Effector memory CD8-positive, alpha-beta T cell (primary cell): ENCODE measurements at places on chromosomes 13 and 19.

DNA sequence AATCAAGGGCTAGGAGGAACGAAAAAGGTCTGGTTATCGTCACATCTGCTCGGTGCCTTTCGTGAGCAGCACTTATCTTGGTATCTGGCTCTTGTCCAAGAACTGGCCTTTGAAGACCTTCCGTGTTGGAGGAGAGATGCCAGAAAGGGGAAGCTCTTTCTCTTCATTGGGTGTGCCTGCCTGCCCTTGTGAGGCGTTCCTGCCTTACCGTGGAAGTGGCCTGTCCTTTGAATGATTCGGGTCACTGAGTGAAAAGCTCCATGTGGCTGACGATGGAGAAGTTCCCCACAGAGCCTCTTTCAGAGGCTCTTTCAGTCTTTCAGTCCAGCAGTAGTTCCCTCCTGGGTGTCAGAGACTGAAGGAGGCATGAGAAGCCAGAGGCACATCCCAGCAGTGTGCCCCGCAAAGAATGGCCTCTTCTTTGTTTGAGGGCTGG, 121.5 kb upstream of the SLC10A2 start:
- no peaks in the 10 kb centered on the region for H3K27me3 ChIP-seq
- H3K36me3 ChIP-seq: no peaks in the 10 kb centered on the region
- no peaks in the 10 kb centered on the region for H3K4me1 ChIP-seq
- no peak overlapping the region for H3K4me3 ChIP-seq
- no peak overlapping the region for H3K27ac ChIP-seq
- DNase-seq: no peak

DNA sequence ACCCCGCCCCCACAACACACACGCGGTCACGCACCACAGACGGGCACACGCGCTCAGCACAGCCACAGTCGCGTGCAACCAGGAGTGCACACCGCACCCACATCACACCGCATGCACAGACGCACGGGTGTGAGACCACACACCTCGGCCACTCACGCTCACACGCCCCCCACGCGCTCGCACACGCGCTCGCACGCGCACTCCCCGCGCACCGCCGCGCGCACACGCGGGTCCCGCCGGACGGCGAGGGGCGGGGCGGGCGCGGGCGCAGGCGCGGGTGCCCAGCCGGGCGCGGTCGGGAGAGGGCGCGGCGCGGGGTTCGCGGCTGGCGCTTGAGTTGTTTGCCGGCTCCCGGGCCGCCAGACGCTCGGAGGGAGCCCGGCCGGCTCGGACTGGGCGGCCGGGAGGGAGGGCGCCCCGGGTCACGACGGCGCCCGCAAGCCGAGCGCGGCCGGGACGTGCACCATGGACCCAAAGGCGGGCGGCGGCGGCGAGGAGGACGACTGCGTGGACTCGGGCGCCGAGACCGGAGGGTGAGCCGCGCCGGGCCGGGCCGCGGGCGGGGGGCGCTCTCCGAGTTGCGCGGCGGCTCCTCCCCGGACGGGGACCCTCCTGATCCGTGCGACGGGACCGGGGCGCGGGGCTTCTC, at the start of gene FAM124A:
FAM124A (plus strand) TSS at position 362 of the 649 bp plus-strand sequence; CDS start at position 466, 104 bp downstream.
- no peak within 1 kb of the TSS for H3K27ac ChIP-seq
- peaks cover 69% of the 10 kb centered on the region for H3K27me3 ChIP-seq
- H3K4me3 ChIP-seq: peak within 1 kb of the TSS; percentile 60
- no peaks in the 10 kb centered on the region for H3K4me1 ChIP-seq
- H3K36me3 ChIP-seq: no peaks in the 10 kb centered on the region
- DNase-seq: peak; percentile 14

DNA sequence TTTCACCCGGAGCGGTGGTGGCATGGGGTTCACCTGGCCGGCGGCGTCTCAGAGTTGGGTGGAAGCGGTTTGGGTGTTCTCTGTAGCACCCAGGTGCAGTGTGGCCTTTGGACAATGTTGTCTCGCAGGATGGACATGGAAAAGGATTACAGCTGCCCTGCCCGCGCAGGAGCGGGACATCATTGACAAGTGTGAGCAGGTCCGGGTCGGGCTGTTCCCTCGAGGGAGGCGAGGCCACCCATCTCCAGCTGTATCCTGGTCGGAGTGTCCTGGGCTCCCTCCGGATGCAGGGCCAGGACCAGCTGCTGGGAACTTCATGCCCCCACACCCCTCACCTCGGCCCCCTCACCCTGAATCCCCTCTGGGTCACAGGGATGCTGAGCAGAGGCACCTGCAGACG, 7.8 kb upstream of the ZNF14 start:
- H3K27me3 ChIP-seq: no peaks in the 10 kb centered on the region
- DNase-seq: no peak
- no peaks in the 10 kb centered on the region for H3K4me1 ChIP-seq
- no peak overlapping the region for H3K4me3 ChIP-seq
- no peak overlapping the region for H3K27ac ChIP-seq
- peaks cover 4% of the 10 kb centered on the region for H3K36me3 ChIP-seq

- H3K27me3 ChIP-seq: peaks cover 24% of the 10 kb centered on the region
- no peak overlapping the region for H3K27ac ChIP-seq
- H3K4me1 ChIP-seq: no peaks in the 10 kb centered on the region
- no peaks in the 10 kb centered on the region for H3K36me3 ChIP-seq
- no peak overlapping the region for H3K4me3 ChIP-seq
Observed at GRCh38 chr19:41810301-41810700, 13.9 kb downstream of the CEACAM3 start.

GRCh38 chr19:3365836-3366752, at the start of gene NFIC:
NFIC (plus strand) TSS chr19:3366583; CDS start chr19:3366637, 54 bp downstream.
- no peaks in the 10 kb centered on the region for H3K27me3 ChIP-seq
- DNase-seq: no peak
- peaks cover 37% of the 10 kb centered on the region for H3K4me1 ChIP-seq
- H3K27ac ChIP-seq: no peak within 1 kb of the TSS
- peaks cover 12% of the 10 kb centered on the region for H3K36me3 ChIP-seq

- H3K4me1 ChIP-seq: peaks cover 11% of the 10 kb centered on the region
- H3K27me3 ChIP-seq: peaks cover 41% of the 10 kb centered on the region
- peak overlapping the region; percentile 86 for H3K27ac ChIP-seq
- H3K36me3 ChIP-seq: no peaks in the 10 kb centered on the region
- DNase-seq: no peak
- peak overlapping the region; percentile 92 for H3K4me3 ChIP-seq
Observed at GRCh38 chr19:29845574-29846176, 33.9 kb downstream of the CCNE1 start.

DNA sequence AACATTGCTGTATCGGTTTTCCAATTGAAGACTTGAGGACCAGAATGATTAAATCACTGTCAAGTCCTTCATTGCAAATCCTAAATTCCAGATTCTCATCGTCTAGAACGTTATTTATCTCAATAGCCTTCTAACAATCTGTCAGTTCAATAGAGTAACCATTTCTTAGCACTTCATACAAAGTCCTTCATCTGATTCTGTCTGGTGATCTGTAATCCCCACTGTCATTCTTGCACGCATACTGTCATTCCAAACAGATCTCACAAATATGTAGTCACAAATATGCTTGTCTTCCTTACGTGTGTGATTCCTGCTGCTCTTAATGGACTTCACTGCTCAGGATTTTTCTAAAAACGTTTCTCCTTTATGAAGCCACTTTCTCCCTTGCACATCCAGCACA, 1197.5 kb downstream of the EFNB2 start:
- no peak for DNase-seq
- no peaks in the 10 kb centered on the region for H3K27me3 ChIP-seq
- H3K27ac ChIP-seq: no peak overlapping the region
- H3K4me1 ChIP-seq: no peaks in the 10 kb centered on the region
- H3K4me3 ChIP-seq: no peak overlapping the region

GRCh38 chr19:38062959-38063761, 156.2 kb downstream of the SIPA1L3 start:
- no peak overlapping the region for H3K27ac ChIP-seq
- no peaks in the 10 kb centered on the region for H3K27me3 ChIP-seq
- no peaks in the 10 kb centered on the region for H3K36me3 ChIP-seq
- no peaks in the 10 kb centered on the region for H3K4me1 ChIP-seq

GRCh38 chr13:40595693-40596092, 70.7 kb downstream of the FOXO1 start:
- peaks cover 77% of the 10 kb centered on the region for H3K4me1 ChIP-seq
- H3K27me3 ChIP-seq: no peaks in the 10 kb centered on the region
- no peak overlapping the region for H3K27ac ChIP-seq
- peak overlapping the region; percentile 5 for H3K4me3 ChIP-seq

DNA sequence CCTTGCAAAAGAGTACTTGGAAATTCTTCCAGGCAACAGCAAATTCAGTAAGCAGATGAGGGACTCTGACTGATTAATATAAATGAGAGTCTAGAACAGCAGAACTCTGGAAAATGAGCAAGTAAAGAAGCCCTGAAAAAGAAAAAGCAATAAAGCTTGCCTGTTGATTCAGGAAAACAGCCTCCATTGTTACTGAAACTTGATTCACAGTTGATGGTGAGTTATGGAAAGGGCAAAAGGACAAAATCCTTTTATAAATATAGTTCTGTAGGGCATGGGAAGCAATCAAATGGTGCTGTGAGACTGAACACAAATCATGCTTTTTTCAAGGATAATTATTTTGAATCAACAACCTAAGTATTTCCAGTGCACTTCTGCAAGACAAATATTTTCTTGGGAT, 67.7 kb downstream of the IRS2 start:
- DNase-seq: no peak
- no peaks in the 10 kb centered on the region for H3K27me3 ChIP-seq
- no peak overlapping the region for H3K27ac ChIP-seq
- H3K36me3 ChIP-seq: no peaks in the 10 kb centered on the region
- H3K4me3 ChIP-seq: no peak overlapping the region
- H3K4me1 ChIP-seq: no peaks in the 10 kb centered on the region

GRCh38 chr13:76609643-76610042, 276.6 kb downstream of the KCTD12 start:
- H3K4me1 ChIP-seq: no peaks in the 10 kb centered on the region
- no peak for DNase-seq
- H3K27ac ChIP-seq: no peak overlapping the region
- H3K27me3 ChIP-seq: no peaks in the 10 kb centered on the region
- peaks cover 4% of the 10 kb centered on the region for H3K36me3 ChIP-seq

- no peaks in the 10 kb centered on the region for H3K27me3 ChIP-seq
- H3K36me3 ChIP-seq: peaks cover 5% of the 10 kb centered on the region
- H3K27ac ChIP-seq: no peak overlapping the region
- DNase-seq: no peak
- no peak overlapping the region for H3K4me3 ChIP-seq
Observed at GRCh38 chr19:56423985-56424353, 19.8 kb downstream of the ZNF583 start.

DNA sequence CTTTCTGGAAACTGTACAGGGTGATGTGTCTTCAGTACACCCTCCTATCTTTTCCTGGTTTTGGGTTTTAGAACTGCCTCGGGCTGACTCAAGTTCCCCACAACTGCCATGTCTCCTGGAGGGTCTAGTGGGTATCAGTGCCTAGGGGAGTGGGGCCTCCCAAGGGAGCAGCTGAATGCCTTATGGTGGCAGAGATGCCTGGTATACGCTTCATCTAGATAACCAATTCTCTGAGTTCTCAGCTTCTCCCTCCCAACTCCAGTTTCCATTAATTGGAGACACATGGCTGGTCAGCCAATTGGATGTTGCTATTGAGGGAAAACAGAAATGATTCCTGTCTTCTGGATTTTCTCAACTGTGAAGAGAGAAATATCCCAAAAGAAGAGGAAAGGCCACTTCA, 12.8 kb downstream of the ZNF439 start:
- no peaks in the 10 kb centered on the region for H3K36me3 ChIP-seq
- DNase-seq: no peak
- H3K4me1 ChIP-seq: no peaks in the 10 kb centered on the region
- H3K27ac ChIP-seq: no peak overlapping the region
- H3K27me3 ChIP-seq: no peaks in the 10 kb centered on the region

GRCh38 chr13:32037471-32037870, 5.9 kb downstream of the FRY start:
- H3K27me3 ChIP-seq: peaks cover 10% of the 10 kb centered on the region
- H3K4me3 ChIP-seq: no peak overlapping the region
- H3K27ac ChIP-seq: no peak overlapping the region
- H3K36me3 ChIP-seq: no peaks in the 10 kb centered on the region

- H3K4me3 ChIP-seq: no peak overlapping the region
- H3K36me3 ChIP-seq: no peaks in the 10 kb centered on the region
- peaks cover 20% of the 10 kb centered on the region for H3K27me3 ChIP-seq
- no peak for DNase-seq
- no peaks in the 10 kb centered on the region for H3K4me1 ChIP-seq
Observed at GRCh38 chr13:46476174-46476573, 76.8 kb upstream of the LRCH1 start.

DNA sequence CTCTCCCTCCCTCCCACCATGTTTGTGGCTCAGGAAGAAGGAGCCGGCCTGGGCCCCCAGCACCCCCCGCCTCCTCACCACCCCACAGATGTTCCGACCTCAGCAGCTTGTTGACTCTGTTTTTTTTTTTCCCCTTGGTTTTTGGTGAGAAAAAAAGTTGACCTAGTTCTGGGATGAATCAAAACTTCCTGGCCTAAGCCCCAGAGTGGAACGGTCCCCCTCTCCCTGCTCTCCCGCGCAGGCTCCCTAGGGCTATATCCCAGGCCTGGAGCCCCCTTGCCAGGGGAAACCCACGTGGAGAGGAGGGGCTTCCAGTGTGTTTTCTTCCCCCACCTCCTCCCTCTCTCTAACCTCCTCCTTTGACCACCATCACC, 4.0 kb downstream of the COL5A3 start:
- H3K27me3 ChIP-seq: peaks cover 93% of the 10 kb centered on the region
- peak overlapping the region; percentile 63 for H3K4me3 ChIP-seq
- no peak overlapping the region for H3K27ac ChIP-seq
- peaks cover 9% of the 10 kb centered on the region for H3K36me3 ChIP-seq
- peak; percentile 7 for DNase-seq
- H3K4me1 ChIP-seq: peaks cover 38% of the 10 kb centered on the region

GRCh38 chr19:52948025-52948770, 14.5 kb downstream of the ZNF816 start:
- no peak overlapping the region for H3K4me3 ChIP-seq
- no peaks in the 10 kb centered on the region for H3K27me3 ChIP-seq
- no peak overlapping the region for H3K27ac ChIP-seq

DNA sequence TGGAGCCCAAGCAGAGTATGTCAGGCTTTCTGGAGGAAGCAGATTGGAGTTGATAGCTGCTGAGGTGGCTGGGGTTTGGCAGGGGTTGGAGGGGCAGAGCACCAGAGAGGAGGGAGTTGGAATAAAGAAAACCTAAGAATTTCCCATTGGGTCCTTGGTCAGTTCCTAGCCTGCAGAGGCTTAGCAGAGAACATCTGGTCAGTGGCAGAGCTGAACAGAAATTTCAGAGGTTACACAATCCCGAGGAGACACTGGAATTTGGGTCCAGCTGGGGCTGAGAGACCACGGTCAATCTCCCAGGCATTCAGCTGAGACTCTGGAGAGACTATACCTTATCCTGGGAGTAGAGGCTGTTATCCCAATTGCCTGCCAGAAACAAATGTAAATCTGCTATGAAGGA, 84.4 kb downstream of the DPY19L3 start:
- H3K27me3 ChIP-seq: no peaks in the 10 kb centered on the region
- no peak for DNase-seq
- H3K36me3 ChIP-seq: no peaks in the 10 kb centered on the region
- H3K27ac ChIP-seq: no peak overlapping the region
- H3K4me1 ChIP-seq: no peaks in the 10 kb centered on the region

- no peak overlapping the region for H3K27ac ChIP-seq
- H3K27me3 ChIP-seq: no peaks in the 10 kb centered on the region
- H3K4me1 ChIP-seq: peaks cover 34% of the 10 kb centered on the region
- DNase-seq: no peak
- no peak overlapping the region for H3K4me3 ChIP-seq
- peaks cover 3% of the 10 kb centered on the region for H3K36me3 ChIP-seq
Observed at GRCh38 chr19:46823049-46823448, 27.6 kb downstream of the AP2S1 start.
